Ovary (tissue), 10 donors: ENCODE measurements at places on chromosomes 12 and 14. TPM values are rescaled to one million over a fixed set of nuclear protein-coding genes. Genes with fewer than 3 reads are reported as not detected.

GRCh38 chr12:109766251-109766778 is 52.7 kb downstream of the FAM222A start:
- H3K27ac ChIP-seq = no peak overlapping the region
- no peaks in the 10 kb centered on the region for H3K36me3 ChIP-seq
- H3K27me3 ChIP-seq = no peaks in the 10 kb centered on the region
- peaks cover 10% of the 10 kb centered on the region for H3K4me1 ChIP-seq

GRCh38 chr12:49902399-49903350 is 1.0 kb downstream of the FAIM2 start:
- no peak overlapping the region for H3K27ac ChIP-seq
- no peaks in the 10 kb centered on the region for H3K27me3 ChIP-seq
- peaks cover 1% of the 10 kb centered on the region for H3K4me1 ChIP-seq
- no peaks in the 10 kb centered on the region for H3K36me3 ChIP-seq
- no peak overlapping the region for H3K4me3 ChIP-seq
- no peak for DNase-seq

DNA sequence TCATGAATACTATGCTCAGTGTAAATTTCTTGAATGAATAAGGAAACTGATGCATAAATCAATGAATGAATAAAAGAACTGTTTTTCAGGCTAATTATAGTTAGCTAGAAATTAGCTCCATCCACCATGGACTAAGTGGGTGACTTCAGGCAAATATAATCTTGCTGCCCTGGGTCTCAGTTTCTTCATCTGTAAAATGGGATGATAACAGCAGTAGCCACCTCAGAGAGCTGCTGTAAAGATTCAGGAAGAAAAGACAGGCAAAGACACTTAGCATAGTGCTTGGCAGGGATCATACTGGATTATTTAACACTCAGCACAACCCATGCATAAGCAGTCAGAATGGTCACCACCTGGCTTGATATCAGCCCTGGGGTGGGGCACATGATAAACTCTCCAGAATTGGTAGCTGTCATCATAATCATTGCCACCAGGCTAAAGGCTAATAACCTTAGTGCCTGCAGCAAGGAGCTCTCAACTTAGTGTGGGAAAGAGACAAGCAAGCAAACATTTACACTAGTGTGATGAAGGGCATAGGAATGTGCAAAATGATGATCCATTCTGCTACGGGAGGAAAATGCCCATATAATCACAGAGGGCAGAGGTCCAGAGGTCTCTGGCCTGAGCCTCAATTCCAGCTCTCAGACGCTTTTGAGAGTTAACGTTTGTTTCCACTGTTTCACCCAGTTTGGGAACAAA is 234.7 kb upstream of the TBX3 start:
- DNase-seq = no peak
- no peak overlapping the region for H3K27ac ChIP-seq
- H3K27me3 ChIP-seq = no peaks in the 10 kb centered on the region
- no peaks in the 10 kb centered on the region for H3K4me1 ChIP-seq
- H3K36me3 ChIP-seq = no peaks in the 10 kb centered on the region

DNA sequence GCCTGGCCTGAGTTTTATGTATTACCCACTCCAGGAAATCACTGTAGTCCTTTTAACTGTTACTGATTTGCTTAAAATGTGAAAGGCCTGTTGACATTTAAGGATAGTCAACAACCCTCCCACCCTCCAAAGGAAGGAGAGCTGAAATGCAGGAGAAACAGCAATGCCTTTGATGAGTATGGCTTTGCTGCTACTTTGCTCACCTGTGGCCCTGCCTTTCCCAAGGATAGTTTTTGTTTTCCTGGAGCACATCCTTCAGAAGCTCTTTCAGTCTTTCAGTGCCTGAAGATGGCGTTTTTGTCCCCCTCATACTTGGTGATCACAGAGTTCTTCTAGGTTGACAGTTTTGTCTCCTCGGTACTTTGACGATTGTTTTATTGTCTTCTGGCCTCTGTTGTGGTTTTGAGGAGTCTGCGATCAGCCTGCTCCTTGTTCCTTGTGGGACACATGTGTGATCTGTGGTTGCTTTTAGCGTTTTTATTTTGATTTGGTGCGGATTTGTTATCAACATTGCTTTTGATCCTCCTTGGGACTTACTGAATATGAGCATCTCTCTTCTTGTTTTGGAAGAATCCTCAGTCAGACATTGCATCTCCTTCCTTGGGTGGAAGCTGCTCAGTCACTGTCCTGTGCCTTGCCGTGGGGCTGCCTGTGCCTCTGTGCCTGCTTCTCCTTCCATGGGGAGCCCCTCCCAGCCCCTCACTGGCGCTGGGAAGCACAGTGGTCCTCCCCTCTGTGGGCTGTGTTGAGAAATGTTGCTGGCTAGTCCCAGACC is 17.2 kb downstream of the PACS2 start:
- no peaks in the 10 kb centered on the region for H3K36me3 ChIP-seq
- no peak for DNase-seq
- H3K27me3 ChIP-seq = no peaks in the 10 kb centered on the region
- no peak overlapping the region for H3K27ac ChIP-seq
- peaks cover 17% of the 10 kb centered on the region for H3K4me1 ChIP-seq

DNA sequence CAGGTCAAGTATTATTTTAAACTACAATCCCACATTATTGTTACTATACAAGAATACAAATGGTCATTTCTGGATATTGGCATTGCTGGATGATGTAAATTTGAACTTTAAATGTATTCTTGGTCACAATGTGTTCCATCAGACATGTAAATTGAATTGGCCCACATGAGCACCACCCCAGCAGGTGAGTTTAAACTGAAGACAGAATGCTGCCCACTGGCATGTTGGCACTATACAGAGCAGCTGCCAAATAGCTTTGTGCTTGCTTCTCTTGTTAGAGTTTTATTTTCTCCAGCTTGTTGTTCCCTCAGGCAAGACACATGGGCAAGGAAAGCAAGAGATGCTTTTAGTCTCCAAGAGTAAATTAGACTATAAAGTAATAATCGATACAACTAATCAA is 98.6 kb downstream of the C12orf50 start:
- no peak overlapping the region for H3K4me3 ChIP-seq
- H3K4me1 ChIP-seq = no peaks in the 10 kb centered on the region
- H3K27ac ChIP-seq = no peak overlapping the region
- no peaks in the 10 kb centered on the region for H3K27me3 ChIP-seq
- H3K36me3 ChIP-seq = no peaks in the 10 kb centered on the region
- DNase-seq = no peak

- no peaks in the 10 kb centered on the region for H3K4me1 ChIP-seq
- DNase-seq = no peak
- no peaks in the 10 kb centered on the region for H3K36me3 ChIP-seq
- no peak overlapping the region for H3K27ac ChIP-seq
These were observed 175.7 kb upstream of the GSC start for GRCh38 chr14:94945615-94946014.

ASIC1 gene
- total RNA-seq = 0.12 TPM

HOXC4 gene
- 3.3 TPM for total RNA-seq

DPPA3 gene
- total RNA-seq = not detected

RNASE4 gene
- 179 TPM for total RNA-seq

EGLN3 gene
- 1.9 TPM for total RNA-seq
